ENCODE measurements at places on chromosomes 6 and 20.

DNA sequence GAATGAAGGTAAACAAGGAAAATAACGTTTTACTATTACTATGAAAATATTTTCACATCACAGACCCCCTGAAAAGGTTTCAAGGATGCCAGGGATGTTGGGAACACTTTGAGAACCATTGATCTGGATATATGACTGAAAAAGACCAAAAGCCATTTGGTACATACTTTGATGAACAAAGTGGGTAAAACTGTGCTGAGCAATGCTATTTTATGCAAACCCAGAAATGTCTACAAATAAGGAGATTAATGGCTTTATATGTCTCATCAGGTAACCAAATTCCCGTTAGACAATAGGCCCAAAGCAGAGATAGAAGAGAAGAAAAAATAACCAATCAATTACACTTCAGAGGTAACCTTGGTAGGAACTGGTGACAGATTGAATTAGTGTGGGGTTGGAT, 101.4 kb upstream of the CNKSR3 start:
- no peak for DNase-seq

DNA sequence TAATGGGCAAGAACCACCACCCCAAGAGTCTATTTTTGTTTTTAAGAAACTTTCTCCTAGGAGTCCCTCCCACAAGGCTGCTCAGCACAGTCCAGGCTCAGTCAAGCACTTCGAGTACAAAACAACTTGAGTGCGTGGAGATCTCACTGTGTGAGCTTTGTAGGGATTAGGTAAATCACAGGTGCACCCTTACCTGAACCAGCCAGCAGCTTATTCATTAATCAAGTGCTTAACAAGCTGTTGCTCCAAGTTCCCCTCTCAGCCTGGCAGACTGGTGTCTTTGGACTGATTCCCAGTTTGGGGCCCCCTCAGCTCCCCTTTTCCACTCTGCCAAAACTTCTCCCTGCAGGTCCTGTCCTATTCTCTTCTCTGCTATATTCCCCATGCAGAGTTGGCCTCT, 133.1 kb downstream of the LY86 start:
- DNase-seq, result no peak

DNA sequence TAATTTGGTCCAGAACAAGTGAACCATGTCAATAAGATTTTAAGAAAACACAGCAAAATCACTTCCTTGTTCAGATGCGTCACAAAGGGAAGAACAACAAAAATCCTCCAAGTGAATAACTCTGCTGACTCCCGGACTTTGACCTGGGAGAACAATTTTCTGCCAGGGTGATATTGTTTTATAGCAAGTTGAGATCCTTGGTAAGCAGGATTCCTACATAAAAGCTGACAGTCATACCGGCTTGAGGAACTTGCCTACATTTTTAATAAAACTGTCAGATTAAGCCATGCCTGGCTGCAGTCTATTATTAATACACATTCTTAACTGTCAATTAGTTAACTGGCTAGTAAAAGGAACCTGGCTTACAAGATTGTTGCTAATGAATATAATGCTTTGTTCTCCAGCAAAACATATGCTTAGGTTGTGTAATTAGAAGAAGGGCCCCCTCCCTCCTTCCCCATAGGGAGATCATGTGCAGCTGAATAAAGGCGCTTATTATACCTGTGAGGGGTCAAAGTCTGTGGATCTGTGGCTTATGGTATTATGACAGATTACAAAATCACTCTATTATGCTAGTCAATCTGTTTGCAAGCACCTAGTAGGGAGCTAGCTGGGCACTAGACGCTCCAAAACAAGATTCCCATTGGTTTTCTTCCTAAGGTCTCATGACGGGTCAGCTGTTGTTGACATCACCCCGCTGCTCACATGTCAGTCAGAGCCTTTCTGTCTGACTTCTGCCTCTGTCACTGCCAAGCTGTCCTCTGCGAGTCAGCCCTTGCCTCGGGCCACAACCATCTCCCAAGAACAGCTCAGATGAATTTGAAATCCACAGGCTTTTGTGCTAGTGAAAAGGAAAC, 44.6 kb upstream of the SEC63 start:
- peak; percentile 37 for DNase-seq

- no peak for DNase-seq
These were observed 300.2 kb downstream of the SOX4 start for GRCh38 chr6:21893793-21894192.

- DNase-seq, result no peak
These were observed 39.2 kb upstream of the CST7 start for GRCh38 chr20:24909861-24910260.

- DNase-seq, result no peak
These were observed 248.3 kb downstream of the TMEM242 start for GRCh38 chr6:157074969-157075368.

GRCh38 chr6:72974276-72974675, 251.0 kb downstream of the KHDC1L start:
- DNase-seq, result no peak

DNA sequence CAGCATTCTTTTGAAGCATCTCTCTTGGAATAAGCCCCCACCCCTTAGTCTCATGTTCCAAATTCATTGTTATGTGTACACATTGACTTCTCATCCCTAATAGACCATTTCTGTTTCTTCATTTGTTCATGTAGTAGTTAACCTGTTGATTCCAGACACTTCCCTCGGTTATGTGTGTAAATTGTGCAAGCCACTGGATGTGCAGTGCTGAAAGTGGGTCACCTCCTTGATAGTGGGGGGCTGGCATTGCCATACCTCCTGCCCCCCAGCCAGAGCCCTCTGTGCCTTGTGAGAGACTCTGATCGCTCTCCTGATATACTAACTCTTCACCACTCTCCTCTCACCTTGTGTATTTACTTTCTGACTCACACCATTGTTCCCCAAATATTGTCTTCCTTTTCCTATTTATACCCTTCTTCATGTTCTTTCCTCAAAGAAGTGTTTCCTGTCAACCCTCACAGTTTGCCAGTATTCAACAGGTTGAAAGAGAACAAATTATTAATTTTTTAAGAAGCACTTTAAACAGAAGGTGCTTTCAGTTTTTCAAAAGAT, 59.0 kb downstream of the HIVEP1 start:
- no peak for DNase-seq

GRCh38 chr6:131490441-131490840, 82.6 kb upstream of the ARG1 start:
- no peak for DNase-seq

GRCh38 chr6:108531332-108531731, 29.4 kb upstream of the FOXO3 start:
- DNase-seq, result peak; percentile 55

Measured in GM23338 (cell line).